ENCODE measurements at places on chromosomes 2 and 18.

GRCh38 chr18:25759111-25759510, 331.3 kb downstream of the SS18 start:
- DNase-seq: no peak

GRCh38 chr18:10877987-10878386, 271.4 kb downstream of the PIEZO2 start:
- no peak for DNase-seq

DNA sequence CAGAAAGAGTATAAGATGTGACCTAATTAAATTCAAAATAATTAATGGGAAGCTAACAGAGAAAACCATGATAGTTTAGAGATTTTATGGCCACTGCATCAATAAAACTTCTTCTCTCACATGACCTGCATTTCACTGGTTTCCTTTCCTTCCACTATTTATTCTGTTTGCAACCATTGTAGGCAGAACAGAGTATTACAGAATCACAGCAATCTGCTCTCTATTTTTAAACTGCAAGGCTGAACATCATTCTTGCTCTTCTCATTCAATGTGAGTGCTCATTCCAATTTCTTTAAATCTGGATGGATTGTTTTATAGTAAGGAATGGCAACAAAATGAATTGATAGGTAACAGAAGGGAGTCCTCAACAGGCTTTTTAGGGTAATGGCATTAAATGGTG, 715.5 kb upstream of the RAB6C start:
- DNase-seq: no peak

GRCh38 chr2:240397924-240398645, 37.4 kb upstream of the GPC1 start:
- no peak for DNase-seq

GRCh38 chr2:85893428-85894258, 4.9 kb upstream of the ST3GAL5 start:
- no peak for DNase-seq

DNA sequence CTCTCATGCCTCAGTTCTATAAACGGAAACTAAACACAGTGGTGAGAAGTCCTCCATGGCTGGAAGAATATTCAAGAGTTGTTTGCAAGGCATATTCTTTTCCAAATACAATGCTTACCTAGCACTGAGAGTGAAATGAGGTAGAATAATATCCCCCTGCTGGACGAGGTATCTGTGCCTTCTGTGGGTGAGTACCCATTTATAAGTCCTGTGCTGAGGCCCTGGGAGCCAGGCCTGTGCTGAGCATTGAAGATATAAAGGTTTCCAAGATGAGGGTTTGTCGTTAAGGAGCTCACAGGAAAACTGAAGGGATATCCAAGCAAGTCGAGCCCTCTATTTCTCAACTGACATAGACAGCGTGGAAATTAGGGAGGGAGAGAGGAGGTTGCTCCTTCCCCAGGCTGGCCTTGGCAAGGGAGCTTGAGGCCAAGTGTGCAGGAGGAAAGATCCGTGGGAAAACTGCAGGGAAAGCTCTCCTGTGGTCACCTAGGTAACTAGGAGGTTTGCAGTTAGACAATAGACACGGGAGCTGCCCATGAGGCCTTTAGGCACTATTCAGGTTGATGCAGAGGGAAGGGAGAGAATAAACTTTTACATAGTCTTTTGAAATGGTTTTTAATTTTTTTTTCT, 17.6 kb downstream of the PTPRM start:
- DNase-seq: no peak

DNA sequence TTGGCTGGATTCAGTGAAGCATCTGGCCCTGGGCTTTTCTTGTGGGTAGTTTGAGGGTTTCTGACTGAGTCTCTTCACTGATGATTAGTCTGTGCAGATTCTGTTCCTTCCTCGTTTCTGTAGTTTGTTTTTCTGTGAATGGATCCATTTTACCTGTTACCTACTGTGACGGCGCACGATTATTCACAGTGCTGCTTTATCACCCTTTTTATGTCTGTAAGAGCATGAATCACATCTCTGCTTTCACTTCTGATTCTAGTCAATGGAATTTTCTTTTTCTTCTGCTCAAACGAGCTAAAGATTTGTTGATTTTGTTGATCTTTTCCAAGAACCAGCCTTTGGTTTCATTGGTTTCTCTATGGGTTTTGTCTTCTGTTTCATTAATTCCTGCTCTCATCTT, 60.8 kb downstream of the SLC66A2 start:
- no peak for DNase-seq

DNA sequence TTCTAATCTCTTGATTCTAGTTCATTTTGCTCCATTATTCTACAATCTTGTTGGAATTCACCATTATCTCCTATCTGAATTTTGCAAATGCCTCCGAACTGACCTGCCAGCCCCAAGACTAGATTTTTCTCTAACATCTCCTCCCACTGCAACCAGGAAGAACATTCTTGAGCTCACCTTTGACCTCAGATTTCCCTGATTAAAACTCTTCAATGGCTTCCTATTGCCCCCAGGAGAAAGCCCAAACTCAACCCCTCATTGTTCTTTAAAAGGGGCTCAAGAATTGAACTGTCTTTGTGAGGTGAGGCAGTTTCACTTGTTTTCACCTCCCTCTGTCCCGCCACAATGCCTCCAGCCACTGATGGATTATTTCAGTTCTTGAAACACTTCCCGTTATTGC, 784.6 kb upstream of the ZEB2 start:
- no peak for DNase-seq

DNA sequence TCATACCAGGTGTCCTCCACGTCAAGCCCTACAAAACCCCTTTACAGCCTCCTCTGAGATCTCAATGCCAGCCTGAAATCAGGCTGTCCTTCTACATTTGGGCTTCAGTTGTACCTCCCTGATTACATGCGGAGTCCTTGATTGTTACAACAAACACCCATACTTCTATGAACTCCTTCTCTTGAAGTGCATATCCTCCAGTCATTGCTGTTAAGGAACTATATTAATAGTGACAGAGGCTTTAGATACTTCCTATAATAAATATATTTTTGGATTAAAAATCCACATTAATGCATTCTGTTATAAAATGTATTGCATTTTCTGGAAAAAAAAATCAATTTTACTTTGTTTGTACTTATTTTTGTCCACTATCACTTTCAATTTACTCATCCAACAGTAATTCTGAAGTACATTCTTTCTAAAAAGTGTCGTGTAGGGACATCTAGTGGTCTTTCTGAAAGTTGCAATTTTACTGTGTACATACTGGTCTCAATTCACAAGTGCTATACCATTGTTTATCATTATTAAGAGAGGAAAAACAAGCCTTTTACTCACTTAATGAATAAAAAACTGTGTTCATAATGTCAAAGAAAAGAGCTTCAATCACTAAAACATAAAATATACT, 316.4 kb downstream of the DSEL start:
- DNase-seq: peak; percentile 3

GRCh38 chr2:239245872-239246721, 154.7 kb downstream of the HDAC4 start:
- no peak for DNase-seq

DNA sequence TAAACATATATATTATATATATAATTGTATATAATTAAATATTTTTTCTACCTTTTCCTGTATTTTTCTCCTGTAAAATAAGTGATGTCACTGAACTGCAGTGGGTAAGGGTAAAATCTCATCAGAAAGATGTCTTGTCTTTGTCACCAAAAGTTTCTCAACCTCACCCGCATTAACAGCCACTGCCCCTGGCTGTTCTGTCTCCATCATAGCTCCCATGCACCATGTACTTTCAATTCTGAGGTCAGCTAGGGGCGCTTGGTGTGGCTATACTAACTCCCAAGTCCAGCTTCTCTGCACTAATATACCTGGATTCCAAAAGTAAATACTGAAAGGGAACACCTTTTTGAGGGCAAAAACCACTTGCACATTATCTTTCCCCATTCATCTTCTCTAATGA, 46.6 kb downstream of the MAP2 start:
- no peak for DNase-seq

DNA sequence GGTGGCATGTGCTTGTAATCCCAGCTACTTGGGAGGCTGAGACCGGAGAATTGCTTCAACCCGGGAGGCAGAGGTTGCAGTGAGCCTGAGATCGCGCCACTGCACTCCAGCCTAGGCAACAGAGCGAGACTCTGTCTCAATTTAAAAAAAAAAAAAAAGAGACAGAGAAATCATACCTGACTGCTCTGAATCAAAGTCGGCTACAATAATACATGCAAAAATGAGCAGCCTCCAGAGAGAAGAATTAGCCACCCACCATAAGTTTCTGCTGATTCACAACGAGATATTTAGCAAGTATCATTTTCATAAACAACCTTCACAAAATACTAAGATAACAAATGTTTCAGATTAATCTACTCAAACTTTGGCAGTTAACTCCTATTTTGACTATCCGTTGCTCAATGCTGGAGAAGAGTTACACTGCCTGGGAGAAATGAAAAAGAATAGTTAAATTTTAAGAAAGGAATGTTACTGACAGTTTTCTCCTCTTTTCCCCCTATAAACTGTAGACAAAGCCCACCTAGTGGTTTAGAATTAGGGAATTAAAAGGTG, 1.5 kb downstream of the OSBPL1A start:
- no peak for DNase-seq

DNA sequence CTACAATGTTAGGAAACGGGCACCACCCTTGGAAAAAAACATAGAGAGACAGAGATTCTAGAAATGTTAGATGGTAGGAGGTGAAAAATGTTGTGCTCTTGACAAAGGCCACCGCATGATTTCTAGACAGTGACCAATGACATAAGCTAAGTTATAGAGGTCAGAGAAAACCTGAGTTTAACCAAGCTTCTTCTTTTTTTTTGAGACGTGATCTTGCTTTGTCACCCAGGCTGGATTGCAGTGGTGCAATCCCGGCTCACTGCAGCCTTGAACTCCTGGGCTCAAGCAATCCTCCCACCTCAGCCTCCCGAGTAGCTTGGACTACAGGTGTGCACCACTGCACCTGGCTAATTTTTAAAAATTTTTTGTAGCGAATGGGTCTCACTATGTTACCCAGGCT, 13.0 kb downstream of the FER1L5 start:
- no peak for DNase-seq

DNA sequence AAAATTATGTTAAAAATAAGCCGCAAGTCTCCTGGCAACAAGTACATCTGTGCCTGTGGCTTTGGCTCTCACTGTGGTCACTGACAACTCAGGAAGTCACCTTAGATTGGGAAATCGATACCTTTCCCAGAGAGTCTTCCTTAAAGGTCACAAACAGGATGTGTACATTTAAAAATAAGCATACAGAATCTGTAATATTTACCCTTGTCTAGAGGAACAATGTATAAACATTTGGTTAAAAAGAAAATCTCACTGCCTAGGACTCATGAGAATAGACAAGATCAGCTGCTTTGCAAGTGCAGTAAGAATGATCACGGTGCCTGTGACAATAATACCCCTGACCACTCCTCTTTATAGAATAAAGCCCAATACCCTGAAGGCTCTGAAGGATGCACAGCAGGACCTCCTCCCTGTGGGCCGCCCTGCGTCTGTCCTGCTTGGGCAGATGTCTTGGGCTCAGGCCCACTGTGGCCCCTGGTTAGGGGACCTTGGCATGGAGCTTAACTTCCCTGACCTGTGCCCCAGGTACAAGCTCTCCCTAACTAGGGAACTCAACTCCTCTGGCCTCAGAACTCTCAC, 98.0 kb upstream of the MGAT4A start:
- DNase-seq: no peak

- no peak for DNase-seq
Measured at GRCh38 chr2:24209389-24210105, 34.7 kb downstream of the FAM228A start.

GRCh38 chr18:49731860-49732311, 81.4 kb downstream of the ACAA2 start:
- DNase-seq: no peak

GRCh38 chr2:187710791-187711521, 156.7 kb upstream of the TFPI start:
- no peak for DNase-seq

DNA sequence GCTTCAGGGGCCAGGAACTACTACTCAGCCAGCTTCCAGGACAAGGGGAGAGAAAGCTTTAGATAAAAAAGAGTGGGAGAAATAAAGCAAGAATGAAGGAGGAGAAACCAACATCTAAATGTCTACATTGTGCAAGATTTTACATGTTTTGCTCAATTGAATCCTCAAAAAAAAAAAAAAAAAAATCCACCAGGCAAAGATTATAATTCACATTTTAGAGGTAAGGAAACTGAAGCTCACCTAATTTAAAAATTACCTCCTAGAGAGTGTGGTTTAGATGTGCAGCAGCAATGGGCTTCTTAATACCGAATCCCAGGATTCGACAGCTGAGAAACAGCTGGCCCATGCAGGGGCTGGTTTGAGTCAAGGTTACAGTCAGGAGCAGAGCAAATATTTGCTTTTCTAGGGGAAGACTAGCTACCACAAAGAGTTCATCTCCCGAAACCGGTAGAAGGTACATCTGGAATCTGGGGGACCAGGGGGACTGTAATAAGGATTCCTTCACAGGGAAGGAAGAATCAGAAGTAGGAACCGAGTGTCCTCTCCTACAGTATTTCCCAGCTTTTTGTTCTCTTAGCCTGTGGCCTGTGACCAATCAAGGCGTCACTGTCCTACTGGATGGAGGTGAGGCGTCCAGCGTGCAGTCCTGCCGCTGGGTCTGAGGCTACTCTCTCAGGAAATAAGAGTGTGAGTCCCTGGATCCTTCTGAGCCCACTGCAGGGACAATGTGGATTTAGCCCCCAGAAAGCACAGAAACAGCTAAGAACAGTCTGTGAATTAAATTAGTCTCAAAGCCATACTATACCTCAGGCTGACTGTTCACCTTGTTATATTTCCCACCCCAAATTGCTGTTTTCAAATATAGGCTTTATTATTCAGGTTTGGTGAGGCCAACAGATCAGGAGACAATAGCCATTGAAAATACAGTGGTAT, 42.3 kb downstream of the IL1R2 start:
- no peak for DNase-seq

- no peak for DNase-seq
Measured at GRCh38 chr2:233241803-233242202, 9.7 kb upstream of the ATG16L1 start.

DNA sequence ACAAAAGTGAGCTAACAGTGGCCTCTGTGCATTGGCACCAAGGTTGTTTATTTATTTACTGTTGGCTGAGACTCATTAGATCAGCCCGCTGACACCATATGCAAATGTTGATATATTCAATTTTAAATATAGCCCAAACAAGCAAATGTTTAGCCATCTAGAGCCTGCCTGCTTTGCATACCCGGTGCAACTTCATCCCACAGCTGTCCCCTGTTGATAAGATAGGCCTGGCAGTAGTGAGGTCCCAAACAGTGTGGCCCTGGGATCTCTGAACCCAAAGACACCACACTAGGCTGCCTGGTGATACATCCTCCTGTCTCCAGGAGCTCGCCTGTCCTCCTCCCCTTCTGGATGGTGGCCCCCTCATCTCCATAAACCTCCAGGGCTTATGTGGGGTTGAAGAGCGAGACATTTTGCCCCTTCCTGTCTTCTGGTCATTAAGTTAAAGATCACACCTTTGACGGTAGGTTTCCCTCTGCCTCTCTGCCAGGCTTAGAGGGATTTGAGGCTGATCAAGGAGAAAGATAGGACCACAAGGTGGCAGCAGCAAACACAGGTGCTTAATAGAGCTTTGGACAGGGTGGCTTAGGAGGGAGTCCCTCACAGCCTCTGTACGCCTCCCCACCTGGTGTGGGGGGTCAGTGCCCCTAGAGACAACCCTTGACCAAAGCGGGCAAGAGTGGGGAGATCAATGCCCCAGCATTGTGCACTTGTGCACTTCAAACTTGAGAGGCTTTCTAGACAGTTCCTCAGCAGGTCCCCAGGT, 23.7 kb upstream of the MYO5B start:
- peak; percentile 52 for DNase-seq

- no peak for DNase-seq
Measured at GRCh38 chr2:41934329-41934958, 113.4 kb upstream of the PKDCC start.

Data from germinal center (tissue), 1 donor.